Omental fat pad (tissue), 4 donors: ENCODE measurements at places on chromosomes 6 and 20. TPM values are rescaled to one million over a fixed set of nuclear protein-coding genes. Genes with fewer than 3 reads are reported as not detected.

Gene SERINC3
- 125 TPM for total RNA-seq

Gene CTAGE9
- 0.19 TPM for total RNA-seq

DNA sequence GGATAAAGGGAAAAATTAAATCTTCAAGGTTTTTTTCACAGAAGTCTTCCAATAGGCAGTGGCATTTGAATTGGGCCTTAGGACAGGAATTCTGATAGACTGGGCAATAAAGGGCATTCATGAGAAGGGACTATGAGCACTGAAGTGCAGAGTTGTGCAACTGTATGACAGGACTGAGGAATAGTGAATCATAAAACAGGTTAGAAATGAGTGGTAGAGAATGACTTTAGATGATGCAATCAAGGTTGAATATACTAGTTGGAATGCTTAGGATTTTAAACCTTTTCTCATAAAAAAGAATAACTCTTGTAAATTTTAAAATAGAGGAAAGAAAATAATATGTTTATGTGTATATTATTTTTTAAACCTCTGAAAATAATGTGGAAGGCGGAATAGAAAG lies 944.7 kb downstream of the PHF3 start:
- no peak for DNase-seq

Gene AGER
- 1.3 TPM for total RNA-seq

DNA sequence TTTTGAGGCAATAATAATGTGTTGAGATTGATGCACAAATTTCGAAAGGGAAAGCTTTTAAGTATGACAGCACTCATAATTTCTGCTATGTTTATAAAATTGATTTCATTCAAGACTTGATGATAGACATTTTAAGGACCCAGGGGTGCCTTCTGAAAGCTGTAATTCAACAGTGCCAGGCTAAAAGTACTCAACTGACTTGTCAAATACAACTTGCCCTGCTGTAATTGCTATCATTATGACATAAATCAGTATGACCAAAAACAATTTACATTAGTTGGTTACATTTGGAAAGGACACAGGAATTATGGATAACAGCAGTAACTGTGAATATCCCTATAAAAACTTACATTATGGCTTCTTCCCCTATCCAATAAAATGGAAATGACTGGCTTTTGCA lies 178.9 kb downstream of the MMUT start:
- no peak for DNase-seq

- DNase-seq, result no peak
Measured at GRCh38 chr6:88843040-88843439, 120.4 kb downstream of the RNGTT start.

GRCh38 chr6:42783876-42784642 lies 2.2 kb downstream of the BICRAL start:
- DNase-seq, result no peak

Gene PCIF1
- total RNA-seq, result 29.9 TPM

GRCh38 chr6:17202526-17202925 lies 78.6 kb upstream of the RBM24 start:
- DNase-seq, result no peak

- DNase-seq, result no peak
Measured at GRCh38 chr20:7155794-7156193, 388.3 kb downstream of the BMP2 start.

- no peak for DNase-seq
Measured at GRCh38 chr6:19032591-19033295, 645.6 kb downstream of the RNF144B start.

DNA sequence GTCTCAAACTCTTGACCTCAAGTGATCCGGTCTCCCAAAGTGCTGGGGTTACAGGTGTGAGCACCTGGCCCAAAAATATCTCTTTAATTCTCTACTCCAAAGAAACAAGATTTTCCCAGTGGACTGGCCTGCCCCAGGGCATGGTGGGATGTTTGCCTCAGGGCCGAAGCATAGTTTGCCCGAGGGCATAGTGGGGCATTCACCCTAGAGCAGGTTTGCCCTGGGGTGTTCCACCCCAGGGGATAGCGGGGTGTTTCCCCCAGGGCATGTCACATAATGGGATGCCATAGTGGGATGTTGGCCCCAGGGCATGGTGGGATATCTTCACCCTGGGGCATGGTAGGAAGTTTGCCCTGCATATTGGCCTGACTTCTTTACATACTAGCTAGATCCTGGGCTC lies 97.2 kb downstream of the VEGFA start:
- DNase-seq, result no peak

GRCh38 chr6:130779658-130780033 lies 47.6 kb upstream of the SMLR1 start:
- DNase-seq, result no peak

Gene ID4
- 184 TPM for total RNA-seq

DNA sequence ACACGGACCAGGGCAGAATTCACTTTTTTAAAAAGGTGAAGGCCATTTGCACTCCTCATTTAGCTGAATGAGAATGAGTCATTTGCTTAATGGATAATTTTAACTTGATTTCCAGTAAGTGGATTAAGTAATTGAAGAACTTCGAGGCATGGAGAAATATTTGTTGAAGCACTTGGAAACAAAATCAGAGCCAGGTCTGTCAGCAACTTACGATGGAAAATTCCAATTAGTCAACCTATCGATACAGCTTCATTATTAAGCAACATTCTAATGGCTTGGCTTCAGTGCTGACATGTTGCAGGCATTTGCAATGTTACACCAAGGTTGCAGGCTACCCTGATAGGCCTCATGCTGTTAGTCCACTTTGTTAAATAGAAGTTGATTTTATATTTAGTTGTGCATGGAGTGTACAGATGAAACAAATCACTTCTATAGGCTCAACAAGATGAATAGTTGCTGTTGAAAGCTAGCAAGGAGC lies 423.5 kb upstream of the SLC35B3 start:
- no peak for DNase-seq

DNA sequence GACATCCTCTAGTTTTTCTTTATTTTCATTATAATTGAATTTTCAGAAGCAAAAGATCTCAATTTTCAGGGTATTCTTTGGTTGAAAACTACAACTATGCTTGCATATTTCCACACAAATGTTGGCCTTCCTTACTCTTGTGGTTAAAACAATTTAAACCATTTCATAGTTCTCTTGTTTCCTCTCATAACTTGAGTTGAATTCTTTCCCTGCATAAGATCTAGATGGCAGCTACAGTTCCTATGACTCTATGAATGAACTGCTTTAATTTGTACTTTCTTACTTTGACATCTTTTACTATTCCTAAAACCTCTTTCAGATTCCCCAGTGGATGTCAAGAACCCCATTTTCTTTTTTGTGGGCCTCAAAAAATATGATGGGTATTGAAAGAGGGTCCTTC lies 564.5 kb downstream of the NKAIN2 start:
- no peak for DNase-seq

Gene RAB44
- total RNA-seq, result 0.37 TPM

DNA sequence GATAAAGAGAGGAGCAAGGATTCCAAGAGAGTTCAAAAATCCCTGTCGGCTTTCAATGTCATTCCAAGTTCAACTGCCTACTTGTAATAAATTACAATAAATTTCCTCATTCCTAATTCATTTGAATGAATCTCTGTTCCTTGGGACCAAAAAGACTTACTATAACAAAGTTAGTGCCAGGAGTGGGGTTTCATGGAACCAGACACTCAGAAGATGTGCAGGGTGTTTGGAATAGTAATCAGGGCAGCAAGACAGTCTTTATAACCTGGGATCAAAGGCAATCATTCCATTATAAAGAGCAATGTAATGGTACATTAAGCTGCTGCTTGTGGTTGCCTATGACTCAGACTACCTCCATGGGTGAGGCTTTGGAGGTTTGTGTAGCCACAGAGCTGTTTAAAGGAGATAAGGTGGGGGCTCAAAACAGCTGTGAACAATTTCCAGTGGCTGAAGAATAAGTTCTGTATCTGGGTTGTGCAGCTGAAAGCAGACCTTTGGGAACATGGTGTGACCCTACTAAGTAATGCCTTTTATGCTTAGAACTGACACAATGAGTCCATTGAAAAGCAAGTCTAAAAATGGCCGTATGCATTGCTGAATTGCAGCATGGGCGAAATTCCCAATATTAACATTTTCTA lies 159.9 kb downstream of the LINC00237 start:
- no peak for DNase-seq

GRCh38 chr20:16759181-16759563 lies 11.0 kb downstream of the OTOR start:
- no peak for DNase-seq

Gene HLA-DOB
- total RNA-seq, result 2.8 TPM

Gene DDO
- 2.4 TPM for total RNA-seq

Gene DEF6
- total RNA-seq, result 10.6 TPM

DNA sequence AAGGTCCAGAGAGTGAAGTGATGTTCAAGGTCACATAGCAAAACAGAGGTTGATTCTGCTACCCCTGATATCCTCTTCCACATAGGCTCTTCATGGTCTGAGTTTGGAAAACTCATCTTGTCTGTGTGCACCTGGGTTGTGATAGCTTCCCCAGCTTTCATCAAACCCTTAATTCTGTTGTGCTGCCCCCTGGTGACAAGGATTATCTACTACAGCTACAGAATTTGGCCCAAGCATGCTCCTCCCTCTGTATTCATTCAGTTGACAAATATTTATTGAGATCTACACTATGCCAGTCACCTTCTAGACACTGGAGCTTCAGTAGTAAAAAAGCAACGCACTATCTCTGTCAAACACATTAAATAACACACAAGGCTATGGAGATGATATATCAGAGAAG lies 50.4 kb downstream of the SMPDL3A start:
- DNase-seq, result peak; percentile 60

DNA sequence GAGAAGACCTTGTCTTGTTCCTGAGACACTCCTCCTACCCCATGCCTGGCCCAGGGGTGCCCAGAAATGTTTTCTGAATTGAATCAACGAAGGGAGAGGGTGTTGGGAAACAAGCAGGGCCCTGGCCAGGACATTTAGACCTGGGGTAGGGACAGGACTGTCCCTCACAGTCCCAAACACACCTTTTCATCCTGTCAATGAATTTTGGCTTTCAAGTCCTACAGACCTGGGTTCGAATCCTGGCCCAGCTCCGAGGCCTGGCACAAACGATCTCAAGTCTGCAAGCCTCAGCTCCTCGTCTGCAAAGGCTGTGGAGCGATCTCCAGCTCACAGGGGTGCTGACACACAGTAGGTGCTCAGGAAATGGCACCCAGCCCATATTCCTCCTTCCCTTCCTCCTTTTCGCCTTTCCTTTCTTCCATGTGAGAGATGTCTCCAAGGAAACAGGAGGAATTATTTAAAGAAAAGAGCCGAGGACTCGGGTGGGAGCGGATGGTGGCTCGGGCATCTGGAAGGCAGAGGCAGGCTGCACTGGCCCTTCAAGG lies 7.3 kb upstream of the DLGAP4 start:
- DNase-seq, result no peak

Gene RIPPLY2
- not detected for total RNA-seq

Gene RCAN2
- total RNA-seq, result 7.9 TPM

Gene CAP2
- total RNA-seq, result 8.9 TPM

Gene LRRC1
- total RNA-seq, result 10.7 TPM

Gene SLC35F1
- 0.74 TPM for total RNA-seq

GRCh38 chr20:62445553-62446340 lies 18.4 kb upstream of the RBBP8NL start:
- DNase-seq, result no peak

Gene PRL
- total RNA-seq, result not detected

Gene MEP1A
- not detected for total RNA-seq

Gene CGA
- total RNA-seq, result not detected

DNA sequence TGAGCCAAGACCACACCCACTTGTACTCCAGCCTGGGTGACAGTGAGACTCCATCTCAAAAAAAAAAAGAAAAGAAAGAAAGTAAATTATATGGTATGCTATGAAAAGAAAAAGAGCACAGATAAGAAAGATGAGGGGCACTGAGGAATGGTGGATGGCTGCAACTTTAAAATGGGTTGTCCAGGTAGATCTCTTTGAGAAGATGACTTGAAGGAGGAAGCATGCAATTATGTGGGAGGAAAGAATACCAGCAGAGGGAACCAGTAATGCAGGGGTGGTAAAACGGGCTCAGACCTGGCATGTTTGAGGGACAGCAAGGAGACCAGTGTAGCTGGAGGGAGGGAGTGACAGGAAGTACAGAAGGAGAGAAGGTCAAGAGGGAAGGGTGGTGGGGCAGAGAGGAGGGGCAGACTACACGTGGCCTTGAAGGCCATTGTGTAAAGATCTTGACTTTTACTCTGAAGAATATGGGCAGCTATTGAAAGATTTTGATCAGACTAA lies 22.3 kb downstream of the LINC00237 start:
- DNase-seq, result no peak

- no peak for DNase-seq
Measured at GRCh38 chr6:49766762-49767161, 20.3 kb downstream of the PGK2 start.

Gene OR2H1
- total RNA-seq, result not detected

- no peak for DNase-seq
Measured at GRCh38 chr6:39426073-39426456, 103.6 kb upstream of the KCNK16 start.

DNA sequence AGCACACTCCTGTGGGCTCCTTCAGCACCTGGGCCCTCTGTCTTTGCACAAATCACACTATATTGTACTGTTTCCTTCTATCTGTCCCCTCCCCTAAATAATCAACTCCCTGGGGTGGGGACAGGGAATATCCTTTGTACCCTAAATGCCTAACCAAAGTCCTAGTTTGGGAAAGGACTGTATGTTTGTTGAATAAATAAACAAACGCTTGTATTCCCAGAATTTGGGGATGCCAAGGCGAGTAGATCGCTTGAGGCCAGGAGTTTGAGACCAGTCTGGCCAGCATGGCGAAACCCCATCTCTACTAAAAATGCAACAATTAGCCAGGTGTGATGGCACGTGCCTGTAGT lies 322.7 kb downstream of the SYNE1 start:
- DNase-seq, result no peak

Gene PIM1
- total RNA-seq, result 91.5 TPM

GRCh38 chr20:41094353-41095055 lies 42.8 kb upstream of the PLCG1 start:
- DNase-seq, result no peak

GRCh38 chr20:37690626-37691369 lies 3.0 kb upstream of the CTNNBL1 start:
- no peak for DNase-seq

DNA sequence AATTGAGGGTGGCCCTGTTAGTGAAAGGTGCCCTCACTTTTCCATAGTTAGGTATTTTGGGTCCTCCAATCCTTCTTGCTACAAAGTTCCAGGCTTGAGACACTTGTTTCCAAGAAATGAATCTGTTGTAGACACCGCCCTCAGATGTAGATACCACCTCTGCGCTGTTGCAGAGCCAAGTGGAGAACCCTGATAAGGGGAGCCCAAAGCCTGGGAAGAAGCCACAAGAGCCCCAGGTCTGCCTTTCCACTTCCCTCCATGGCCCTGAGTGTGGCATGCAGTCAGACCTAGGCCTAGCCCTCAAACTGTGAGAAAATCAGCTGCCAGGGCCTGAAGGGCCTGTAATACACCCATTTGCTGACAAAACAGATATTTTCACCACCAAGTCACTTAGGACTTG lies 37.1 kb downstream of the DTD1 start:
- DNase-seq, result no peak

Gene CTCFL
- total RNA-seq, result not detected

Gene OR2J3
- not detected for total RNA-seq

Gene COL9A1
- total RNA-seq, result not detected

- DNase-seq, result no peak
Measured at GRCh38 chr6:3893917-3894316, 44.7 kb downstream of the FAM50B start.

Gene RING1
- total RNA-seq, result 20.1 TPM

- DNase-seq, result no peak
Measured at GRCh38 chr6:34867484-34867883, 20.4 kb downstream of the TAF11 start.

Gene SAMD3
- total RNA-seq, result 1.4 TPM
